ENCODE measurements at places on chromosomes 1 and 21.

GRCh38 chr1:243596431-243597062, 253.5 kb downstream of the AKT3 start:
- no peak for DNase-seq

DNA sequence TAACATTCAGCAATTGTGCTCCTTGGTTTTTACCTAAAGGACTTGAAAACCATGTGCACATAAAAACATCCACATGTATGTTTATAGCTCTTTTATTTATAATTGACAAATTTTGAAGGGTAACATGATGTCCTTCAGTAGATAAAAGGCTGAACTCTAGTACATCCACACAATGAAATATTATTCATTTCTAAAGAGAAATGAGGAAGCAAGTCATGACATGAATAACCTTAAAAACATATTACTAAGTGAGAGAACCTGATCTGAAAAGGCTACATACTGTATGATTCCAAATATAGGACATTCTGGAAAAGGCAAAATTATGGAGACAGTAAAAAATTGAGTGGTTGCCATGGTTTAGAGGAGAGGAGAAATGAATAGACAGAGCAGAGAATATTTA, 50.3 kb downstream of the DRAM2 start:
- DNase-seq = no peak

GRCh38 chr1:155951753-155952504, 10.5 kb downstream of the RXFP4 start:
- DNase-seq = no peak

GRCh38 chr1:165686121-165686970, 12.0 kb downstream of the ALDH9A1 start:
- DNase-seq = no peak

DNA sequence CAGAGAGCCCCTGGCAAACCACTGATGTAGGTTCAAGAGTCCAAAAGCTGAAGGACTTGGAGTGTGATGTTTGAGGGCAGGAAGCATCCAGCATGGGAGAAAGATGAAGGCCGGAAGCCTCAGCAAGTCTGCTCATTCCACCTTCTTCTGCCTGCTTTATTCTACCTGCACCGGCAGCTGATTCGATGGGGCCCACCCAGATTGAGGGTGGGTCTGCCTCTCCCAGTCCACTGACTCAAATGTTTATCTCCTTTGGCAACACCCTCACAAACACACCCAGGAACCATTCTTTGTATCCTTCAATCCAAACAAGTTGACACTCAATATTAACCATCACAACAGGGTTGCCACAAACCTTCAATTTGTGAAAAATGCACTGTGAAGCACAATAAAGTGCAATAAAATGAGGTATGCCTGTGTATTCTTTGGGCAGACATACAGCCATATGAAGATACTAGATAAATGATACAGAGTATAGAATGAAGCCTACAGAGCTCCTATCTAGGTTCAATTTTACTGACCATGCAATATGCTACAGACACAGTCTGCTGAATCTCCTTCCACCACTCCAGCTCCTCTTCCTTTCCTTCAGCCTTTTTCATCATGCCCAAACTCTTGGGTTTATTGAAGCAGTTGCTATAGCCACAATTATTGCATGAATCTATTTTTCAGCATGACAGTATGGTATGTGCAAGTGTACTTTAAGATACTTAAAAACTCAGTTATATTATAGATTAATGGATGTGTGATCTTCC, 24.0 kb upstream of the CDC42BPA start:
- DNase-seq = no peak

GRCh38 chr1:18200136-18200717, 92.6 kb downstream of the IGSF21 start:
- no peak for DNase-seq

- DNase-seq = no peak
Observed at GRCh38 chr1:39592069-39592468, 15.5 kb upstream of the PABPC4 start.

DNA sequence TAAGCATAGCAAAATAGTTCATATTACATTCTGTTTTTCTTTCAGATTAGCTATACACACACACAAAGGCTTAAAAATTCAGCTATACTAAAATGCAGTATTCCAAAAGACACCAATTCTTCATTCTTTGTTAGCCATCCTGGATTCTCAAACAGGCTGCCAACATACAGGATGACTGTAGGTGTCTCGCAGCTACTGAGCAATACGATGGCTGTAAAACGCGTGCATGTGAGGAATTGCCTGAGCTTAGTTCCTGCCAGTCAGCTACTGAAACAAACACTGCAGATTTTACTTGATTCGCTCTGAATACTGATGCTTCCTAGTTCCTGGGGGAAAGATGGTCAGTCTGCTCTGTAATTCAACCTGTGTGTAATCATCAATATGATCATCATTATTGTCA, 24.7 kb upstream of the HMGN1 start:
- DNase-seq = no peak

DNA sequence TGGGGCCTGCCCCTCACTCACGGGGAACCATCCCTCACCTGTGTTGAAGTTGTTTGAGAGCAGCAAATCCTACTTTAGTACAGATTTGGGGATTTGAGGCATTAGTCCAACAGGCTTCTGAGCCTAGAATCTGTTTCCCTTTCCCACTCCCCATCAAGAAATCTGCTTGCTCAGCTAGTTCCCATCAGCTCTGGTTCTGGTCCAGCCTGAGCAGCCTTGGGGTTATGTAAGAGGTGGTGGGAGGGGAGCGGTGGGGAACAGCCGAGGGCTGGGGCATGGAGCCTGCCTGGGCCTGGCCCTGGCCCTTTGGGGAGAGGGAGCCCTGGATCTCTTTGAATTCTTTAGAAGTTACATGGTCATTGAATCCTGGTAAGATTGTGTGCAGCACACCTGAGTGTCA, 4.1 kb downstream of the GSTM5 start:
- DNase-seq = no peak

DNA sequence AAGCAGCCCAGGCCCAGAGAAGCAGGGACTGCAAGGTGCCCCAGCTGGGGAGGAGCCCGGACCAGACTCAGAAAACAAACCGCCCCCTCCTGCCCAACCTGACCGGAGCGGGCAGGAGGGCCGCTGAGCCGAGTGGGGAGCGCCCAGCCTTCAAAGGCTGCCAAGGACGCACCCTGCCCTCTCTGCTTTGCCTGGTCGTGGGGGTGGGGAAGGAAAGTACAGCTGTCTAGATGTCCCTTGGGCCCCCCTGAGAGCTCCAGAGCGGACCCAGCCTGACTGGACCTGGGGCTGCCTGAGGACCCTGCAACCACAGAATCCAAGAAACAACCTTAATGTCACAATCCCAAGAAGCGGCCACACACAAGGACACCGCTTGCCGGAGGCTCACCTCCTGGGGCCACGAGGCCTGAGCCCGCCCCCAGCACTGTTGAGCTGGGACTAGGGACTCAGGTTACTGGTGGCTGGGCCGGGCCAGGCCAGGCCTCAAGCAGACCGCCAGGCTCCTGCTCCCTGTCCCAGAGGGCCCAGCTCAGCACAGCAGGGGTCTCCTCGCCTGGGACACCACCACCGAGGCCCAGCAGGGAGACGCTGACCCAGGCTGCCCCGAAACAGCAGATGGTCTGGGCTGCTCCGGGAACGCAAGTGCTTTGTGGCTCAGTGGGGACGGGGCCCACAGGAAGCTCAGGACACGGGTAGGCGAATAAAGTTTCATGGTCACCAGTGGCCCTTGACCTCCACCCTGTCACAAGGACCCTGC, 1.4 kb downstream of the DVL1 start:
- no peak for DNase-seq

DNA sequence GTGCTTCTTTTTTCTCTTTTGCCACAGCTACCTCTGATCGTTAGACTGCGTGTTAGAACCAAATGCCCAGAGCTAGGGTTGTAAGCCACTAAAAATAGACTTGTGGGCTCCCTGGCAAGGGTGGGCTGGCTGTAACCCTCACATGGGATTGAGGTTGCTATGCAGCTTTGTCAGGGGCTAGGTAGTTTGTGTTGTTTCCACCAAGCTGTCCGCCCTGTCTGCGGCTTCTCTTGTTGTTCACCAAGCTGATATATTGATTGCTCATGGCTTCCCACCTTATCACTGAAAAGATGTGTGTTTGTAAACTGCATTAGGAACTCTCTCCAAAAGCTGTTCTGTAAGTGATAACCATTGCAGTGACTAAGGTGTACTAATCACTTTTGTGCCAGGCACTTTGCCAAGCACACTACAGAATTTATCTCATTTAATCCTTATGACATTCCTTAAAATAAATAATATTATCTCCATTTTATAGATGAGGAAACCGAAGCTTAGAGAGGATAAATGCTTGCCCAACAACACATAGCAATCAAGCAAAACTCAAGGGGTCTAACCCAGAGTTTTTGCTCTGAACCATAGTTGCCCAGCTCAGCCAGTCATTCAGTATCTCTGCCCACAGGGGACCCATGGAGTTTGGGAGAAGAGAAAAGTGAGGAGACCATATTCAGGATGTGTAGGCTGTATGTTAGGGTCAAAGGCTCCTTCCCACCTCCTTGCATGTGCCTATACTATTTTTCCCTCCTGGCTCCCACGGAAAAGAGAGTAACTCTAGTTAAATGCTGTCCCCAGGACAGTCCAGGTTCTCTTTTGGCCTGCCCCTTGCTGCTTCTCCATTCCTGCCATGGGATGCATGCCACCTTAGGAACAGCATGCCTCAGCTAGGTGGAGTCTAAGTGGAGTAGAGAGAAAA, 42.2 kb upstream of the TARBP1 start:
- no peak for DNase-seq

DNA sequence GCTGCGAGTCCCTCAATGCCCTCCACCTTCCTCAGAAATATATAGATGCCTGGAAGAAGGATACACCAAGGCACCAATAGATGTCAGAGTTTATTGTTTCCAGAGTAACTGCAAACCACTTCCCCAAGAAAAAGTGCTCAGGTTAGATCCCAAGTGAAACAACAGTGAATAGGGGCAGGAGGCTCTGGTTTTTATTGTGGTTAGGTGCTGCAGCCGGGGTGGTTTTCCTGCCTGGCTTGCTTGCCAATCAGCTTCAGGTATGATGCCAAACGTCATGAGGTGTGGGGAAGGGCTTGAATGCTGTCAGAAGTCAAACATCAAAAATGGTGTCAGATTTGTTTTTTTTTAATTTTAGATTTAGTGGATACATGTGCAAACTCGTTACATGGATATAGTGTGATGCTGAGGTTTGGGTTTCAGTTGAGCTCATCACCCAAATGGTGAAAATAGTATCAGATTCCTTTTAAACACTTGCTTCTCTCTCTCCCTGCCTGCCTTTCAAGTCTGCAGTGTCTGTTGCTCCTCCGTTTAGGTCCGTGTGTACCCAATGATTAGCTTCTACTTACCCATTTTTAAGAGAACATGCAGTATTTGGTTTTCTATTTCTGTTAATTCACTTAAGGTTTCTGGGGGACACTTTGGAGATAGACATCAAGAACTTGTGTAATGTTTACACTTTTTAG, 1317.0 kb downstream of the MRPL39 start:
- DNase-seq = no peak

DNA sequence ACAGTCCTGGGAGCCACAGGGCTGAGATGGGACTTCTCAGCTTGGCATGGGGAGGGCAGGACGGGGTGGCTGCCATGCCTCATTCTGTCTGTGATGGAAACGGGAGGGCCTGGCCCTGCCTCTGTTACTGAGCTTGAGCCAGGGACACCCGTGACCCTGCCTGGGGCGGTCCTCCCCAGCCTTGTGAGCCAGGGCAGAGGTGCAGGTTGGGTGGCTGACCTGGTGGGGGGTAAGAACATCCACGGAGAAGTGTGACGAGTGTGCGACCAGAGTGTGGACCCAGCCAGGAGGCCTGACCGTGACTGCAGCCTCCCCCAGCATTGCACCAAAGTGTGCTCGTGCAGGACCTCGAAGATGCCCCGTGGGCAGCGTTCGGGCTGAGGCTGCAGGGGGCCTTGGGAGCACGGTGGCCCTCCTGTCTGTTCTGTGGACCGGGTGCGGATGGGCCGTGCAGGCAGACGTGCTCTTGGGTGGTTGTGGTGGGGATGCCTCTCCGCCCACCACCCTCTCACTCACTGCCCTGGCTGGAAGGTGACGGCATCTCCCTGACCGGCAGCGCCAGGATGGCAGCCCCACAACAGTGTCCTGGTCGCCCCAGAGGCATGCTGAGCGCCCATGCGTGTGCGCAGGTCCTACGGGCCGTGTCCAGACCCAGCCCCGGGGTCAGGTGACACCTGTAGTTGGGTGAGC, 45.4 kb downstream of the SKI start:
- DNase-seq = no peak

DNA sequence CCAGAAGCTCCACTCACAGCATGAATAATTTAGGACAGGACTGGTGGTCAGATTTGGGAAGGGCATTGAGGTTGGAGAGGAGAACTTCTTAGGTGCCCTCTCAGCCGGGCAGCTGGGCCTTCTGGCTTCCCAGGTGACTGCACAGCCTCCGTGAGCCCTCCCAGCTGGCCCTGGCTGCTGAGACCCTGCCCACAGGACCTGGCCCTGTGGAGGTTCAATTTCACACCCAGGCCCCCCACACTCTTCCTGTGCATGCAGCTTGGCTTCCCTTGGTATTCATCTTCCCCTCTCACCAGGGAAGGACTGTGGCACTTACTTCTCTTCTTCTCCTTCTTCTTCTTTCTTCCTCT, 50.6 kb downstream of the NDUFS5 start:
- no peak for DNase-seq

- DNase-seq = no peak
Observed at GRCh38 chr21:45138199-45139002, 64.0 kb downstream of the ADARB1 start.

DNA sequence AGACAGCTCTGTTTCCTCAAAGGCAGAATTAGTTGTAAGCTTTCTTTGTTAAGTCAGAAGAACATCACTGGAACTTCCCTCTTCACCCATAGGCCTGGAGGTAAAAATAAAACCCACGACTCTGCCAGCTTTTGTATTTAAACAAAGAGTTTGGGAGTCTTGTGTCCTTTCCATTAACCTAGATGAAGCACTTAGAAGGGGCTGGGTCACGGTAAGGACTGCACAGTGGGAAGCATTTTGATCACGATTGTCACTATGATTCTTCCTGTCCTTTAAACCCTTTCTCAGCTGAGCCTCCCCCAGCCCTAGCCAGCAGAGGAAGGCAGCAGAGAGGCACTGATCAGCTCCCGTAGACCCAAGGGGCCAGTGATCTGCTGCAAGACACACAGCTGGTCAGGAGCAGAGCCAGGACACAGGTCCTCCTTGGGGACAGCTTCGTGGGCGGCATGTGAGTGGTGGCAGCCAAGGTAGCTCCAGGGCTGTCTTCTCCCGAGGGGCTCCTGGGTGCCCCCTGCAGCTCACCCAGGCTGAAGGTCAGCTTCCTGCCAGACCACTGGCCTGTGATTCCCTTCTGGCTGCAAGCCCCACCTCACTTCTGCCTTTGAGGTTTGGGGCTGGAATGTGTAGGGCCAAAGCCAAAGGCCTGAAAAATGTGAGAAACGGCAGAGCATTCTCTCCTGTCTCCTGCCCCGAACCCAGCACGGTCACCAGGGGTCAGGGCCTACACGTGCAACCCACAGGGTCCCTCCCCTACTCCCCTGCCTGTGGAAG, 4.0 kb upstream of the LAPTM5 start:
- DNase-seq = no peak

GRCh38 chr1:228781161-228781808, 46.0 kb downstream of the RHOU start:
- no peak for DNase-seq
